ENCODE measurements at places on chromosomes 11 and 22.

DNA sequence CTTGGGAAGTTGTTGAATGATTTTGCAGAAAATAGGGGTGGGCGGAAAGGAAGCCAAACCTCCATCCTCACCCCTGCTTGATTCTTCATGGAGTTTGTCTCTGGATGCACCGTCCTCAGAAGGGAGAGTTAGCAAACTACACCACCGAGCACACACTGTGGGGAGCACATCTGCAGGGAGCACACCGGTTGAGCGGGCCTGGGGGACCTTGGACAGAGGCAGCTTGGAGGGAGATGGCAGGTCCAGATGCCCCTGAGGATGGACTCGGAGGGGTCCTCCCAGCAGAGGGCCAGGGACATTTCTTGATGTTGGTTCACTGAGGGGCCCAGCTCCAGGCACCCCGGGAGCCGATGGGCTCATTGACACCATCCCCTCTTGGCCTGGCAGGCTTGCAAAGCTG lies 15.1 kb upstream of the FGF19 start:
- no peak for DNase-seq

GRCh38 chr22:50218996-50219727 lies 18.4 kb downstream of the SELENOO start:
- DNase-seq = no peak

- no peak for DNase-seq
Measured at GRCh38 chr22:45306139-45306538, 3.6 kb upstream of the FAM118A start.

GRCh38 chr11:1391165-1392075 lies 1.7 kb downstream of the BRSK2 start:
- DNase-seq = no peak

DNA sequence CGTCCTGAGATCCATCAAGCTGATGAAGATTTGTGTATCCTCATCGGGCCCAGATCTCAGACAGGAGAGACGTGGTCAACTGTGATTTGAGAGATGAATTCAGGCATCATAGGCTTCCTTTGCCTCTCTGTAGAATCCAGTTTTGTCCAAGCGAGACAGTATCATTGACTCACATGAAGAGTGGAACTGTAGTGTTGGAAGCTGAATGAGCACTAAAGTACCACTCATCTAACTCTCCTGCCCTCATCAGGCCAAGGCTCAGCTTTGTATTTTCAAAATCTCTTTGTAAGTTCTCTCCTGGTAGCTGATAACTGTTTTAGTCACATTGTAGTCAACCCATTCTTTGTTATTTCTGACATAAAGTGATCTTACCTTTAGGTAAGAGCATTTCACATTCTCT lies 85.1 kb downstream of the KIRREL3 start:
- DNase-seq = no peak

- no peak for DNase-seq
Measured at GRCh38 chr22:24978308-24978707, 25.8 kb downstream of the KIAA1671 start.

- no peak for DNase-seq
Measured at GRCh38 chr22:47633111-47633510, 870.7 kb downstream of the TBC1D22A start.

Data from activated gamma-delta T cell treated with anti-CD3 and anti-CD28 coated beads, Interleukin-2, amount 50 U/mL, for 16 hours (primary cell).